Uterus (tissue), 4 donors: ENCODE measurements at places on chromosomes 2 and 18. TPM values are rescaled to one million over a fixed set of nuclear protein-coding genes. Genes with fewer than 3 reads are reported as not detected.

Gene FNDC4
- 7.4 TPM for total RNA-seq

- DNase-seq: no peak
Measured at GRCh38 chr2:78540255-78540654, 485.2 kb upstream of the REG3G start.

GRCh38 chr2:162435676-162436075 is 91.7 kb downstream of the GCA start:
- no peak for DNase-seq

GRCh38 chr2:238169048-238169707 is 10.4 kb downstream of the ERFE start:
- peak; percentile 45 for DNase-seq

DNA sequence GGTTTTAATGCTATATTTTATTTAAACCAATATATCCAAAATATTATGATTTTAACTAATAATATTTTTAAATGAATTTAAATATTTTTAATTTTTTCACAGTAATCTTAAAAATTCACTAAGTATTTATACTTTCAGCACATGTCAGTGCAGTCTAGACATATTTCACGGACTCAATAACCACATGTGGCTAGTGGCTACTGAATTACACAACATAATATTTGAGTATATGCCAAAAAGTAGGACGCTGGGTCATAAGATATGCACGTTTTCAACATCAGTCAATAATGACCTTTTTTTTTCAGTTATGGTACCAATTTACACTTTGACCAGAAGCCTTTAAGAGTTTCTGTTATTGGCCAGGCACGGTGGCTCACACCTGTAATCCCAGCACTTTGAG is 117.7 kb downstream of the GFPT1 start:
- no peak for DNase-seq

DNA sequence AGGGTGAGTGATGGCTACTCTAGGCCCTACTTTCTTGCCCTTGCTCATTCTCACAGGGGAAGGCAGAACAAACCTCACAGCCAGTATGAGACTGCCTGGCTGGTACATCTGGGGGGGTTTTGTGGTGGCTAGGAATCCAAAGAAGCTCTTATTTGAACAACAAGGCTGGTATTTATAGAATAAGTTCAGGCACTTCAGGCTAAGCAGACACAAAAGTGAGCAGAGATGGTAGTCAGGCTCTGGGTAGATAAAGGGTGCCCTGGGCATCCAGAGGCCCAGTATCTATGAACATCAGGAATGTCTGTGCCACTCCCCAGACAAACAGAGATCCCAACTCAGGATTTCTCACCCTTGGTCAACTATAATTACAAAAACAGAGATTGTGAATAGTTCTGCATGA is 57.2 kb upstream of the RTN4 start:
- DNase-seq: no peak

DNA sequence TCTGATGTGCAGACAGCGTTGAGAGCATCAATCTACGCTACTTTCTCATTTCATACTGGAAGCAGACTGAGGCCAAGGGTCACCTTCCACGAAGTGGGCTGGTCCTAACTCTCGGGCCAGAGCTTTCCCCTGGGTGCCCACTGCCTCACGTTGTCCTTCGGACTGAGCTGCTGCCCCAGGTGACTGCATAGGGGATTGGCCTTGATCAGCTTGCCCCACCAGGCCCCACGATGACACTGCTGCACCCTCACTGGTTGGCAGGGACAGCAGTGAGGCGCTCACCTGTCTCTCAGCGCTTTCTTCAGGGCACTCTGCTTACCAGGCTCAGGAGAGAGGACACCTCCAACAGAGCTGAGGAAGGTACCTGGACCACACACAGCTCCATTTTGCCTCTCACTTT is 47.3 kb downstream of the CABLES1 start:
- DNase-seq: no peak

Gene CCDC142
- total RNA-seq: 10.9 TPM

Gene NTSR2
- total RNA-seq: not detected

DNA sequence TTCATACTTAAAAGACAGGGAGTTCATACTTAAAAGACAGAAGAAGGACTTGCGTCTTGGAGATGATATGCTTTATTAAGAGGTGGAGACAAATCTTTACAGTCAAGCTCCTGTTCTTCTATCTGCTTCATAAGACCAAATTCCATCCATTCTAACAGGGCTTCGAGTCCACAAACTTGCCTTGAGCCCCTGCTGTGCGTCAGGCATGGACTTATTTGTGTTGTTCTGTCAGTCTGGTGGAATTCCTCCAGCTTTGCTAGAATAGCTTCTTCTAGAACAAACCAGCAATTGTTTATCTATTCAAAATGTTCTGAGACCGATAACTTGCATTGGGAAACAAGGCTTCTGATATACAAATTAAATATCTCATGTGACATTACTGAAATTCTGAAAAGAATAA is 73.9 kb upstream of the SOX11 start:
- no peak for DNase-seq

Gene CD8A
- total RNA-seq: 1.1 TPM

DNA sequence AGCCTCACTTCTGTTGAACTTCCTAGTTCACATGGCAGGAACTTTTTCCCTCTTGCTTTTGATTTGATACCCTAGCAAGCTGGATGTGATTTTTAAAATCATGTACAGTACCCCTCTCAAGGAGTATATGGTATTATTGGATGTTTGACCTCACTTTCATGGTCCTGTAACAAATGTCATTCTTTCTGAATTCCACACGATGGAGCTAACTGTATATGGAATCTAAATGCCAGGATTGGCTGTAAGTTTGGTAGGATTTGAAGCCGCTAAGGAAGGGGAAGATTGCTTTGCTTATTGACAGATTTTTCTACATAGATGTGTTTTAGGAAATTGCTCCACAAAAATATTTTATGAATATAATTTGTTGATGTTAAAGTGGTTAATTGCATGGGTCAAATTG is 18.3 kb downstream of the MAIP1 start:
- no peak for DNase-seq

- no peak for DNase-seq
Measured at GRCh38 chr2:135916207-135916606, 40.0 kb upstream of the MCM6 start.

DNA sequence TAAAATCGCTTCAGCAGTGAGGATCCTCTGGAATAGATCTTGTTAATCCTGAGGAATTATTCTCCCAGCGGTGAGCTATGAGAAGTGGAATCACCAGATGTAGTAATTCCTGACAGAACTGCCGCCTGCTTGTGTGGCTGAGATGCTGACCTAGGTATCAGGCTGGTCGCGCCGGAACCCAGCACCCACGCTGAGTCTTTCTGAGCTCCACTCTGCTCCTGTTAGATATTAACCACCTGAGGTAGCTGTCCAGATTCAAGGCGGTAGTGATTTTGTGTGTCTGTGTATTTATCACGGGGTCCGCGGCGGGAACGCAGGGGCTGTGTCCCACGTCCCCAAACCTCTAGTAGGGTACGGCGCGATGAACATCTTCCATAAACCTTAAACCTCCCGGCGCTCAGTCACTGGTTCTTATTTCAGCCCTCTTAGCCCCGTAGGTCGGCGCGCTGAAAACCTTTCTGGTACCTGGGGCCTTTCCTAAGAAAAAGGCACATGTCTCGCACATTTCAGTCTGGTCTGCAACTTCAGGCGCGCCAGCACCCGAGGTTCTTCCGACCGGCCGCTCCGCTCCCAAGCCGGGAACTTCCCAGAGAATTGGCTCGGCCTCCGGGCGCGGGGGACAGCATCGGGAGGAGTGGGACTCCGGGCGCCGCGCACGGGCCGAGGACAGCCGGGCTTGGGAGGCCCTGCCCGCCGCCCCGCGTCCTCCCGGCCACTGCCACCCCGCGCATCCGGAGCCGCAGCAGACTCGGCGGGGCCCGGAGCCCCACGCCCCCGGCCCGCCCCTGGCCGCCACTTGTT is 542 bp upstream of the CNNM3 start:
- no peak for DNase-seq
